ENCODE measurements at places on chromosomes 4 and X. TPM values are rescaled to one million over a fixed set of nuclear protein-coding genes. Genes with fewer than 3 reads are reported as not detected.
A peak's percentile ranks its signal among the peaks of the same experiment; 100 is the strongest.

The GPC4 gene
- total RNA-seq: not detected

GRCh38 chr4:81422595-81422994 lies 49.1 kb downstream of the RASGEF1B start:
- H3K36me3 ChIP-seq: peaks cover 18% of the 10 kb centered on the region
- H3K27me3 ChIP-seq: no peaks in the 10 kb centered on the region
- no peak for DNase-seq
- H3K27ac ChIP-seq: no peak overlapping the region

GRCh38 chrX:1246816-1247215 lies 21.8 kb upstream of the CSF2RA start:
- no peaks in the 10 kb centered on the region for H3K27me3 ChIP-seq
- H3K4me1 ChIP-seq: peaks cover 18% of the 10 kb centered on the region
- peak; percentile 71 for DNase-seq
- peak overlapping the region; percentile 36 for H3K4me3 ChIP-seq
- peak overlapping the region; percentile 57 for H3K27ac ChIP-seq

The ASB12 gene
- total RNA-seq: not detected

The CT55 gene
- not detected for total RNA-seq

- H3K27ac ChIP-seq: no peak overlapping the region
- no peak overlapping the region for H3K4me3 ChIP-seq
- no peak for DNase-seq
- H3K27me3 ChIP-seq: no peaks in the 10 kb centered on the region
- no peaks in the 10 kb centered on the region for H3K36me3 ChIP-seq
Measured at GRCh38 chr4:22874334-22874912, 181.7 kb downstream of the GBA3 start.

- no peaks in the 10 kb centered on the region for H3K4me1 ChIP-seq
- H3K4me3 ChIP-seq: no peak overlapping the region
- H3K36me3 ChIP-seq: no peaks in the 10 kb centered on the region
- peaks cover 3% of the 10 kb centered on the region for H3K27me3 ChIP-seq
Measured at GRCh38 chr4:83723609-83724008, 187.7 kb downstream of the GPAT3 start.

The MAOB gene
- not detected for total RNA-seq

The AKAP4 gene
- not detected for total RNA-seq

- no peaks in the 10 kb centered on the region for H3K36me3 ChIP-seq
- H3K4me1 ChIP-seq: no peaks in the 10 kb centered on the region
- no peak overlapping the region for H3K4me3 ChIP-seq
- DNase-seq: no peak
- H3K27ac ChIP-seq: no peak overlapping the region
Measured at GRCh38 chr4:8595237-8596087, 2.9 kb downstream of the CPZ start.

DNA sequence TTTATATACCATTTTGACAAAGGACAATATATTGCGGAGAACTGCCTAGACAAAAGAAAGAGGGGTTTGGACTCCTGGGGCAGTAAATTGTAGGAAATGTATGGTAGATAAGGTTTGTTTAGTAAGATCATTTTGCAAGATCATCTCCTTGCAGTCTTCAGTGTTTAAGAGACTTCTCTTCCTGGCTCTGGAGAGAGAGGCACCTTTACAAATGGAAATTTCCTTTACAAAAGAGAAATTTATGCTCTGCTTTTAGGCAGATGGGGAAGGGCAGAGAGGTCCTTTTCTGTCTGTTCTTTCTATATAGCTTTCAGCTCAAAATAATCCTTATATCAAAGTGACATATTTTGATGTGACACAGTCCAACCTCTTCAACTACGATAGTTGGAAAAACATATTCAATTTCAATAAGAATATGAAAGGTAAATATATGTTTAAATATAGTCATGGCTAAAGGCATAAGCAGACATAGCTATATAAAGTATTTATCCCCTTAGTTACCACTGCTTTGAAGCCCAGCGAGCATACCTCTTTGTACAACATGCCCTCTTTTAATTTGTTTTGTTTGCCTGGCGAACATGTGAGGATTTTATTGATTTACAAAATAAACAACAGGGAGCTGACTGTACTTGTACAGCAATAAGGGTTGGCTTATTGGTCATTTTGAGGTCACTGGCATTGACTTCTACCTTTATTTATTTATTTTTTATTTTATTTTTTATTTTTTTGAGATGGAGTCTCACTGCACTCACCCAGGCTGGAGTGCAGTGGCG lies 65.2 kb downstream of the TRIM2 start:
- H3K4me1 ChIP-seq: no peaks in the 10 kb centered on the region
- no peak overlapping the region for H3K4me3 ChIP-seq
- H3K27me3 ChIP-seq: peaks cover 2% of the 10 kb centered on the region

GRCh38 chrX:105190252-105190853 lies 30.1 kb downstream of the TEX13A start:
- no peaks in the 10 kb centered on the region for H3K4me1 ChIP-seq
- no peak for DNase-seq
- no peaks in the 10 kb centered on the region for H3K36me3 ChIP-seq
- H3K4me3 ChIP-seq: no peak overlapping the region

GRCh38 chr4:161376275-161376674 lies 787.5 kb downstream of the FSTL5 start:
- no peak for DNase-seq
- H3K27me3 ChIP-seq: no peaks in the 10 kb centered on the region
- no peak overlapping the region for H3K27ac ChIP-seq
- peaks cover 16% of the 10 kb centered on the region for H3K36me3 ChIP-seq
- H3K4me3 ChIP-seq: no peak overlapping the region

DNA sequence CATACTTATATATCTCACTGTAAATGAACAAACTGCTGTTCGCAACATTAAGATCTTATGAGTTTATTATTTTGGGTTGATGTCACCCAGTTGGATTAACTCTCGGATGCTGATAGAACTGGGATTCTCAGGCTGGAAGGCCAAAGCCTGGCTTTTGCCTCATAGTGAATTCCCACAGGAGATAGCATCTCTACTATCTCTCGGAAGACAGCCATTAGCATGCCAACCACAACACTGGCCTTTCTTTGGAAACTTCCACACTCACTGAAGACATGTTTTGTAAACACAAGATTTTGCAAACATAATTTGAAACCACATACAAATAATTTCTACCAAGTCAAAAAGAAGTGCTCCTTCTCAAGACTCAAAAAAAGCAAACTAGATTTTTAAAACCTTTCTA lies 4.5 kb upstream of the ATP6AP2 start:
- no peaks in the 10 kb centered on the region for H3K36me3 ChIP-seq
- no peak overlapping the region for H3K4me3 ChIP-seq
- H3K4me1 ChIP-seq: peaks cover 8% of the 10 kb centered on the region
- no peak for DNase-seq
- H3K27me3 ChIP-seq: peaks cover 16% of the 10 kb centered on the region

The ANXA10 gene
- total RNA-seq: not detected

The GABRQ gene
- not detected for total RNA-seq

DNA sequence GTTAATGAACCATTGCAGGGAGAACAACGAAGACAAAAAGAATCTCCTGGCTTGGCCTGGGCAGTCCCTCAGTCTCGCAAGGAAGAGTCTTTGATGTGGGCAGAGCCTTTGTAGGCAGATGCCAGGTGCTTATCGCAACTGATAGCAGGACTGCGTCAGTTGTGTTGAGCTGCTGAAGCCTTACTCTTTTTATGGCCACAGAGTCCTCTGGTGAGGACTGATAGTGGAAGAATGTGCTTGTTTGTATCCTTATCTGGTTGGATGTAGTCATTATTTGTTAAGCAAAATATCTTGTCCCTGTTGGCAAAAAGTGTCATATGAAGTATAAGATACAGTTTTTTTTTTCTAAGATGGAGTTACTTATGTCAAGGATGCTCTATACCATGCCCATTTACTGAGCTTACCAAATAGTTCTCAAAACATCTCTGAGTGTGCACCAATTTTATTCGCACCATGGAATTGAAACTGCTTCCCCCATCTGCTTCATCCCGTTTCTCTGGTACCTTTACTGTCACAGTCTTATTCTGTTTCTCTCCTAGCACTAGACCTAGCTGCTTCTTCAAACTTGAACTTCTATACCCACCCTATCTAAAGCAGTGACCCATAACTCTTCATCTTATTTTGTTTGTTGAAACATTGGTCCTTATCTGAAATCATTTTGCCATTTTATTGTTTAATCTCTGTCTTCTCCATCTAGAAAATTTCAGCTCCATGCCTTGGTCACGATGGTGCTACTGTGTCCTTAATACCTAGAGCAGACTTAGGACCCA lies 47.0 kb upstream of the SPRY1 start:
- H3K4me1 ChIP-seq: peaks cover 4% of the 10 kb centered on the region
- H3K27me3 ChIP-seq: peaks cover 14% of the 10 kb centered on the region
- no peak for DNase-seq
- no peaks in the 10 kb centered on the region for H3K36me3 ChIP-seq
- no peak overlapping the region for H3K4me3 ChIP-seq

DNA sequence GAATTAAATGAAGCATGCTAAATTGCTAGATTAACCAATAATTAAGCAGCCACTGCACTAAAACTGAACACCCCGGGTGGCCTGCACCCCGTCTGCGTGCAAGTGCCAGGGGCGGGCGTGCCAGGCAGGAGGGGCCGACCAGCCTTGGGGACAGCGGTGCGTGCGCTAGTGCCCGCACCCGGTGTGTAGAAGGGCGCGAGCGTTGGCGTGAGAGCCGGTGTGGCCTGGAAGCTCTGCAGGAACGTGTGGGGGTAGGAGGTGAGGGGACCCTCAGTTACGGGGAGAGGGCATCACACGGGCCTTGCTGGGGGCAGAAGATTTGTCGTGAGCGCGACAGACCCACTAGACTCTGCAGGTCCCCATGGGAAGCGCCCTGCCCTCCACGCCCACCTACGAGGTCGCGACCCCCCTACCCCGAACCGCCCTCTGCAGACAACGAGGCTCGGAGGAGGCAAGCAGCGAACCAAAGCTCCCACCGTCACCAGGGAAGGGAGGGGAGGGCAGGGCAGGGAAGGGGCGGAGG lies 105.8 kb downstream of the FAM53A start:
- DNase-seq: no peak
- peaks cover 4% of the 10 kb centered on the region for H3K4me1 ChIP-seq
- no peaks in the 10 kb centered on the region for H3K36me3 ChIP-seq
- peak overlapping the region; percentile 30 for H3K4me3 ChIP-seq
- no peaks in the 10 kb centered on the region for H3K27me3 ChIP-seq
- no peak overlapping the region for H3K27ac ChIP-seq

The PPP2R2C gene
- total RNA-seq: not detected

The CACNA1F gene
- 0.14 TPM for total RNA-seq

The CLNK gene
- 0.45 TPM for total RNA-seq

DNA sequence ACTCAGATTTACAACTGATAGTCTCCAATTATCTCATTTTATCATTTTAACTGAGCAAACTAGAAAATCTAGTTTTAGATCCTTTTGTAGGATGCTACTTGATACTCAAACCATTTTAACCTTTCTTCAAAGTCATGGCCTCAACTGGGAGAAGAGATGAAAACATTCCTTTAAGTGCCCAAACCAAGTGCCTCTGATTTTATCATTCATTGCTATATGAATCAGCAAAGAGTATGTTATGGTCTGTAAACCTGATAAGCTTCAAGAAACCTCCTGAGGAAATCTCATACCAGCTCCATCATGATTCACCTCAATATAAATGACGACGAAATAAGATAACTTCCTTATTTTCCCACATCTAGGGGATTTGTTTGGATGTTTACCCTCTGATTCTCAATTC lies 119.9 kb downstream of the FAM13A start:
- DNase-seq: no peak
- no peaks in the 10 kb centered on the region for H3K4me1 ChIP-seq
- H3K27ac ChIP-seq: no peak overlapping the region
- H3K27me3 ChIP-seq: peaks cover 8% of the 10 kb centered on the region
- H3K4me3 ChIP-seq: no peak overlapping the region

The CYTL1 gene
- total RNA-seq: not detected

The AADAT gene
- not detected for total RNA-seq

DNA sequence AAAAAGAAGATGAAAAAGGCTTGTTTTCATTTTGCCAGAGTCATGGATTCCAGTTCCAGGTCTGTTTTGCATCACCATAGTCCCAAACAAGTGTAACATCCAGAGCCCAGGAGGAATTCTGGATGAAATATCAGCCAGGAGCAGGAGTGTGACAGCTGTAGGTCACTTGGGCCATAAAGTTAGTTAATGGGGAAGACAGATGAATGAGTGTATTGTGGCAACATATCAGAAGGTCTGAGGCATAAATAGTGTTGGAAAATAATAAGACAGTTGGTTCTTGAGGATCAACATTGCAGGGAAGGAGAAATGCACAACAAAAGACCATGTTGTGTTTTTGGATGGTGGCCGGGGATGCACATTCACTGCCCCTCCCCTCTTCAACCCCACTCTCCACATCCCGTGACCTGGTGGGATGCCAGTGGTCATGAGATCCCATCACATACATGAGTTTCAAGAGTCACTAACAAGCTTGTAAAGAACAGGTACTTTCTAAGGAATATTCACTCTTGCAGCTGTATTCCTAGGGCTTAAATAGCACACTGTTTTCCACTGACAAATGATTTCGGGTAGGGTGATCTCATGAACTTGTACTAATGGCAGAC lies 83.1 kb upstream of the IGFBP7 start:
- no peak for DNase-seq
- H3K4me1 ChIP-seq: no peaks in the 10 kb centered on the region
- no peak overlapping the region for H3K27ac ChIP-seq
- H3K4me3 ChIP-seq: no peak overlapping the region

GRCh38 chr4:94345266-94345665 lies 2.6 kb upstream of the HPGDS start:
- peaks cover 5% of the 10 kb centered on the region for H3K4me1 ChIP-seq
- peaks cover 8% of the 10 kb centered on the region for H3K27me3 ChIP-seq
- no peak overlapping the region for H3K4me3 ChIP-seq
- DNase-seq: no peak

- DNase-seq: no peak
- no peaks in the 10 kb centered on the region for H3K4me1 ChIP-seq
- H3K27ac ChIP-seq: no peak overlapping the region
- H3K36me3 ChIP-seq: no peaks in the 10 kb centered on the region
- H3K27me3 ChIP-seq: peaks cover 26% of the 10 kb centered on the region
Measured at GRCh38 chr4:6461301-6462165, 10.9 kb downstream of the PPP2R2C start.

The GABRG1 gene
- not detected for total RNA-seq

The ZNF185 gene
- 1.5 TPM for total RNA-seq

The TSPAN7 gene
- not detected for total RNA-seq

The RTL3 gene
- total RNA-seq: 0.14 TPM

The PNCK gene
- total RNA-seq: not detected

GRCh38 chr4:89007338-89007939 lies 49.5 kb downstream of the FAM13A start:
- H3K27me3 ChIP-seq: peaks cover 2% of the 10 kb centered on the region
- no peaks in the 10 kb centered on the region for H3K4me1 ChIP-seq
- no peak for DNase-seq
- H3K27ac ChIP-seq: no peak overlapping the region
